ENCODE measurements at places on chromosomes 6 and 20. TPM values are rescaled to one million over a fixed set of nuclear protein-coding genes. Genes with fewer than 3 reads are reported as not detected.

ARHGAP40 gene
- not detected for total RNA-seq

SERPINB6 gene
- 150 TPM for total RNA-seq

HUS1B gene
- 0.71 TPM for total RNA-seq

DST gene
- 597 TPM for total RNA-seq

HRH3 gene
- not detected for total RNA-seq

Data from sigmoid colon (tissue), 7 donors.